G401 (cell line): ENCODE measurements at places on chromosomes 2 and 18. TPM values are rescaled to one million over a fixed set of nuclear protein-coding genes. Genes with fewer than 3 reads are reported as not detected.

DNA sequence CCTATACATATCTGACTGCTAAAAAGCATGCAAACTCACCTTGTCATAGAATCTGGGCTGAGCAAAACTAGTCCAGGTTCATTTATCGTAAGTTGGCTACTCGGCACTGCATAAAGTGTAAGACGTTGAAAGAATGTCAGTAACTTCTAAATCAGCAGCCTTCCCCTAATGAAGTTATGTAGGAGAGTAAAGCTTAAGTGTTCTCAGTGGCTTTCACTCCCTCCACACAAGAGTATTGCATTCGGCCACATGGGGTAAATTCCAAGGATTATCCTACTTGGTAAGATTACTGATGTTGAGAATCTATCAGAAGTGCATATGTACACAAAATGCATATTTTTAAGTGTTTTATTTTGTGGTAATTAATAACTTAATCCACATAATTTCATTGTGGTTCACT is 130.1 kb downstream of the LCLAT1 start:
- no peak for DNase-seq

The ANKRD53 gene
- total RNA-seq, result 0.54 TPM in 1 of 2 replicates, not detected in the other

DNA sequence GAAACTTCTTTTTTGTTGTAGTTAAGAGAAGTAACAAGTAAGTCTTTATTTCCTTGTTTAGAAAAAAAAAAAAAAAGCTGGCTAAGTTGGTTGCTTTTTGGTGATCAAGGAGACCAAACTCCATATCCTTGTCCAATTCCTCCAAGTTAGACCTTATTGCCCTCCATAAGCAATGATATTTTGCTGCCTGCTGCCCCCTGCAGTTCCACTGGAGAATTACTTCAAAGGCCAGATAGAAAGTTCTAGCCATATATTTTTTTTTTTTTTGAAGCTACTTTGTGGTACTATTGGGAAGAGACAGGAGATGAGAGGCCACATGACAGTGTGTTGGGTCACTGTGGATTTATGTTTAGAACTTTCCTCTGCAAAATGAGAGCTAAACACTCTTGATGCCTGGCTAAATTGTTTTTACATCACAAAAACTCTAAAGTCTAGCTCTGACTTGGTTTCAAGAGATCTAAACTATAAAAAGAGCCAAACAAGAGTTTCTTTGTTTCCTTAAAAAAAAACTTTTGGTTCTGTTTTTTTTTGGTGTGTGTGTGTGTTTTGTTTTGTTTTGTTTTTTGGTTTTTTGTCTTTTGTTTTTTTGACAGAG is 80.7 kb upstream of the RASGRP3 start:
- DNase-seq, result no peak

The NGEF gene
- 0.31 and 0.75 TPM in 2 replicates for total RNA-seq

DNA sequence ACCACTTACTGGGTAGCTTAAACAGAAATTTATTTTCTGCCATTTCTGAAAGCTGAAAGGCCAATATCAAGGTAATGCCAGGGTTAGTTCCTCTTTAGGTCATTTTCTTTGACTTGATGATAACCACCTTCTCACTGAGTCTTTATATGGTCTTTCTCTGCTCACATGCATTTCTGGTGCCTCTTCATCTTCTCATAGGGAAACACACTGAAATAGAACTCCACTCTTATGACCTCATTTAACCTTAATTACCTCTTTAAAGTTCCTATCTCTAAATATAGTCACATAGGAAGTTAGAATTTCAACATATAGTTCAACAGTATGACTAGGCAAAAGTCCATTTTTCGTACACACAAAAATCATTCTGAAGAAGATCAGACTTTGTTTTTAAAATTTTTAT is 616.8 kb upstream of the VRK2 start:
- no peak for DNase-seq

DNA sequence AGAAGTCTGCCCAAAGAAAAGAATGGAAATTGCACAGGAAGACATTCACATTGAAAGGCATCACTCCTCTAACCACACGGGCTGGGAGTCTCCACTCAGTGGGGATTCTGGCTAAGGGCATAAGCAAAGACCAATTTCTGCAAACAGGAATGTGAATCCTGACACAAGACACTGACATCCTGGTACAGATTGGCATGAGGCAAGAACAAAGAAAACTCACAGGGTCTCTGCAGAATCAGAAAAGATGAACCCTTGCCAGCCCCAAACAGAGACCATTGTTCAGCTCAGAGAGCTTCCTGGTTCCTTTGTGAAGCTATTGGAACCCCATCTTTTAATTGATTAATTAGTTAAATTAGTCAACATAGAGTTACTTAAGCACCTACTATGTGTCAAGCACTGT is 82.3 kb downstream of the UPP2 start:
- no peak for DNase-seq

DNA sequence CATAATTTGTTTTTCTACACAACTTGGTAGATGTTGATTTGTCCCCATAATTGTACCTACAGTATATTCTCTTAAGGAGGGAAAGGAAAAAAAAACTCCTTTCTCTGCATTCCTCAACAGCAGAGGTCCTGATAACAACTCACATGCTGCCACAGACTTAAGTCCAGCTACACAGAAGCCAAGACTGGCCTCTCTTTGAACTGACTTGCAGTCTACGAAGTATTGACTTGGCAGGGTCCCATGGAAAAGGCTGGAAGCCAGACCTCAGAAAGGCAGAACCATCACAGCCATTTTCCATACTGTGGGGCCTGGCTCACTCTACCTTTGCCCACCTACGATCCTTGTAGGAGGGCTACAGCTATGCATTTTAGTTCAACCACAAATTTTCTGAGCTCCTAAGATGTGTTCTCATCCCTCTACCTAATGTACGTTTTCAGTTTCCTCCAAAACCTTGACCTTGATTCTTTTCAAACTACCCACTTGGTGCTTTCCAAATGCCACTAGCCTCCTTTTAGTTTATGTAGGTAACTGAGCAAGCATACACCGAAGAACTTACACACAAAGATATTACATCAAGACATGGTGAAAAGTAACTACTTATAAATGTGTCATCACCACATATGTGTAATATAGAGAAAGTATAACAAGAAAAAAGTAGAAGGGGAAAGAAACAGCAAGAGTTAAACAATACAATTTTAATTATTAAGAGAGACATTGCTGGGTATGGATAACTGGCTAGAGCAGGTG is 12.2 kb downstream of the LONRF2 start:
- no peak for DNase-seq

DNA sequence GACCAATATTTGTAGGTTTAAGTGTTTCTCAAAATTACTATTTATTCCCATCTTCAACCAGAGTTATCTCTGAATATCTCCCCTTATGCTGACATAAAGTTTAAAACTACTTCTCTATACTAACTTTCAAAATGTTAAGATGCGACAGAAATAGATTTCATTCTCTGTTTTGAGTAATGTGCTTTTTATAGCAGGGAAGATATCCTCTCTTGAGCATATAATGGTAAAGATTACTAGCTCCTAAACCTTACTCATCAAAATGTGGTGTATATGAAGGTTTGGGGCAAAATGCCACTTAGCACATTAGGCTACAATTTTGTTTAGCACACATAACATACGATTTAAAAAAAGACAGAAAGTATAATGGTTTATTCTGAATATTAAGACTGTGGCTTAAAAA is 54.4 kb downstream of the CWC22 start:
- no peak for DNase-seq

DNA sequence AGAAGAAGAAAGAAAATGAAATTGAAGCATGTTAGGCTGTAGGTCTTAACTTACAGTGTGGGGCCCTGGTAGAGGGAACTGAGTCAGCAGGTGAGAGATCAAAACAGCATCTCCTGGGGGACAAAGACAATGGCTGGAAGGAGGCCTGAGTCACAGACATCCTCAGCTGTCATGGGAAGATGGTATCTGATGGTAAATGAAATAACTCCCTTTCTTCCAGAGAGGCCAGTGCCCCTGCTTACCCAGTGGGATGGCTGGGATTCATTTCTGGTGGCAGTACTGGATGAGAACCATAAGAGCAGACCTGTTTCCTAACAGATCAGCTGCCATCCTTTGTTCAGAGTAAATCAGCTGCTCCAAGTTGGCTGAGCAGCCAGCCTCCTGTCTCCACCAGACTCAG is 251.3 kb upstream of the EPAS1 start:
- DNase-seq, result no peak

GRCh38 chr2:36906277-36906676 is 60.1 kb downstream of the STRN start:
- DNase-seq, result no peak

The FSHR gene
- not detected in 2 replicates for total RNA-seq

DNA sequence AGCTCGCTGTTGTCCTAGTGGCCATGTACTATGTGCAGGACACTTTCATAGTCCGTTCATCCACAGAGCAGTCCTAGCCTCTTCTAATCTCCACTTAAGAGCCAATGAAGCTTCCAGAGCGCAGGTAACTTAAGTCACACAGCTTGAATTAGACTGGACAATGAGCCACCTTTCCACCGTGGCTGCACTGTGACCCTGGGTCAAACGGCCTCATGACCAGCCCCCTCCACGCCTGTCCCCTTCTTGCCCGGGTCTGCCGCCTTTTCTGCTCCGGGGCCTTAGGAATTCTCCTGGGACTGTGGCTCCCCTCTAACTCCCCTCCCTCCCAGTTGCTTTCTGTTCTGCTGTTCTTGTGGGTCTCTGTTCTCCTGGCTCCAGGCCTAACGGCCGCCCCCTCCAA is 8.4 kb upstream of the PRKCE start:
- DNase-seq, result no peak

The NYAP2 gene
- total RNA-seq, result not detected in 2 replicates

DNA sequence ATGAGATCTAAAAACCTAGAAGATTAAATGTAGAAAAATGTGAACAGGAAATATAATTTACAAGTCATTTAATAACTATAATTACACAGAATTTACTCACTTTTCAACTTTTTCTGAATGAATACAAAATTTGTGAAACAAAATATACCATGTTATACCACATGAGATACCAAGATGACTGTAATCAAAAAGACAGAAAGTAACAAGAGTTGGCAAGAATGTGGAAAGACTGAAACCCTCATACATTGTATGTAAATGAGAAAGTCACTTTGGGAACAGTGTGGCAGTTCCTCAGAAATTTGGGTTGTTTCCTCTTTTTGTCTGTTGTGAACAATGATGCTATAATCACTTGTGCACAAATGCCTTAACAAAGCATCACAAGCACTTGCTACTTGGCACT is 145.4 kb upstream of the ZNF804A start:
- DNase-seq, result no peak

DNA sequence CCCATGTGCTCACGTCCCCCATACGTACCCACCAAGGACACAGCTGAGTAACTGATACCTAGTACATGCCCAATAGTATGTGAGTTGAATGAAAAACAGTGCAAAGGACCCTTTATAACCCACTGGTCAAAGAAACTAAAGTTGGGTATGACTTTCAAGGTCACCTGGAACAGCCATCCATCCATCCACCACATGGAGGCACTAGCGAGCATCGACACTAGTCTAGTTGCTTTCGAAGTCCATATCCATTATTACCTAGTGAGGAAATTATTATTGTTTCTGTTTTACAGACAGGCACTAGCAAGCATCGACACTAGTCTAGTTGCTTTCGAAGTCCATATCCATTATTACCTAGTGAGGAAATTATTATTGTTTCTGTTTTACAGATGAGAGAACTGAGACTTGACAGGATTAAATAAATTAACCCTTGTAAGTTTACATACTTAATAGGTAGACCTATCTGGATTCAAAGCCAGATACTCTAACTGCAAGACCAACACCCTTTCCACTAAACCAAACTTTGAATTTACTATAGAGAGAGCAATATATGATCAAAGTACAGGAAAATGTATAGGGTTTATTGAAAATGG is 233.7 kb downstream of the METTL4 start:
- peak; percentile 3 for DNase-seq

GRCh38 chr2:8059794-8060193 is 622.1 kb upstream of the ID2 start:
- DNase-seq, result no peak

The HK2 gene
- 11.3 and 17.1 TPM in 2 replicates for total RNA-seq

DNA sequence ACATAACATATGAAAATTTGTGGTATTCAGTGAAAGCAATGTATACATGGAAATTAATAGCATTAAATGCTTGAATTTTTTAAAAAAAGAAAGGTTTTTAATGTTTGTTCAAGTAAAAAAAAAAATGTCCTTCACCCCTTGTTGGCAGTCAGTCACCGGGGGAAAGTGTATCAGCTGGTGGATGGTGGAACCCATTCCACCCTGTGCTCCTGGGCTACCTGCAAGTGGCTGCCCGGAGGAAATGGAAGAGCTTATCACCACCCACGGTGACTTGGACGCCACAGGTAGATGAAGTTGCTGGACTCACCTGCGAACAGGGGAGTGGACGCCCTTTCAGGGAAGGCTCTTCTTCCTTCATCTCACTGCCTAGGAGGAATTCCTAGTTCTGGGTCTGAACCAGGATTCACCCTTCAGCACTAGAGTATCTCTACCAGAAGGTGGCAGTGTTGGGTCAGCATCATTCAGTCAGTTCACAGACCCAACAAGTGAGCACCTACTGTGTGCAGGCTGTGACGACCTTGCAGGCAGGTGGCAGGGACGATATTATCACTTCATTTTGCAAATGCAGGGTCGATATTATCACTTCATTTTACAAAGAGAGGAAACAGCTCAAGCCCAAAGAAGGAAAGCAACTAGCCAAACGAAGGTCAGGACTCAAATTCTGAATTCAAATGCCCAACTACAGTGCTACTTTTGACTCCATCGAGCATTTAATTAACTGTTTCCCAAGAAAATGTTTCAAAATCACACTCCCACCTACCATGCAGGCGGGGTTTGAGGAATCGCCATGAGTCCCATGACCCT is 35.8 kb downstream of the CIB4 start:
- peak; percentile 76 for DNase-seq

DNA sequence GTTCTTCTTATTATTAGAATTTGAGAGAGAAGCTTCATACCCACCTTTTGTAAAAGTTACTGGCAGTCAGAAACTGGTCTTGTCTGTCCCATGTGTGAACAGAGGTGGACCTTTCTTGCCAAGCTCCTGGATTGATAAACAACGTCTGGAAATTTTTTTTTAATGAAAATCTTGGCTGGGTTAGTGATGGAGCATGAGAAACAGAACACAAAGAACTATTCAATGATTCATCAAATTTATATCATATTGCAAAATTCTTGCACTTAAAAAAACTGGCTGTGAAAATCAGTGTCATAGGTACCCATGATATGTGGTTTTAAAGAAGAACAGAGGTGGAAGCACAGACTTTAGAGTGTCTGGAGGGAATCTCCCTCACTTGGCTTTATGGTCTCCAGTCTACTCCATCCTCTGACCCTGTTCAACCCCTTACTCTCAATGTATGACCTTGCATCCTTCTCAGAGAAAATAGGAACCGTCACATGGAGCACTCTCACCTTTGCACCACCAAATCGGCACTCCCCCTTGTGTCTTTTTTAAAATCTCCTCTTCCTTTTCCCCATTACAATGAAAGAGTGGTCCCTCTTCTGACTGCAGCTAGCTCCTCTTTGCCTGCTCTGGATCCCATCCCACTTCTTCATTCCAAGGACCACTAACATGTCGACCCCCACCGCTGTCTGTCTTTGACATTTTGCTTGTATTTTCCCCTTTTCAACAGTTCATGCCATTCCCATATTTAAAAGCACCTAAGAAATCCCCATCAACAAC is 58.2 kb downstream of the COPS8 start:
- DNase-seq, result no peak

GRCh38 chr2:21118302-21118920 is 5.4 kb upstream of the TDRD15 start:
- peak; percentile 37 for DNase-seq

The SCN9A gene
- total RNA-seq, result not detected in 2 replicates

GRCh38 chr2:12702168-12703121 is 14.3 kb upstream of the TRIB2 start:
- peak; percentile 16 for DNase-seq

GRCh38 chr2:116874021-116874420 is 940.5 kb upstream of the DDX18 start:
- no peak for DNase-seq
